ENCODE measurements at places on chromosomes 1 and 21.

GRCh38 chr1:107936498-107937481 is 28.2 kb downstream of the VAV3 start:
- no peak for DNase-seq

DNA sequence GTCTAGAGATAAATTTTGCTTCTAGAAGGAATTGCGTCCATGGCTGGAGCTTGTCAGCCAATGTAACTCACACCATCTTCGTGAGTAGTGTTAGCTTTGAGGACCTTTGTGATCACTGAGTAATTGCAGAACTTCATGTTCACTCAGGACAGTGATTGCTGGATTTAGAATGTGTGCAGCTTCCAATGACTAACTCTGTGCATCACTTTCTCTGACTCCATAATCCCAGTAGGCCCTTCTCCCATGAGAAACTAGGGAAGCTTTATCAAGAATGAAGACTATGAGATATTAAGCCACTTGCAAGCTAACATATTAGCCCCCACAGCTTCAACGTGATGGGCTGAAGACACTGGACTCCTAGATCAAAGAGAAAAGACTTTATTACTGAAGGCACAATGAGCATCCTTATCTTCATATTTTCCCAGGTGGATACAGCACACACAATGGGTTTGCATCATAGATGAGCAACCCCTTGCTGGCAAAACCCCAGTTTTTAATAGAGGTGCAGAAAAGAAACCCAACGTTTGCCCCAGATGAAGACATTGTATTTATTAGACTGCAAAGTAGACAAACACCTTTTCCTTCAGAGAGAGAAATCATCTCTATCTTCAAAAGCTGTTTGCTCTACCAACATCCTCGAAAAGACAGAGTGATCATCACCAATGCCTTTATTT is 561.0 kb downstream of the LTN1 start:
- no peak for DNase-seq

- DNase-seq = no peak
Observed at GRCh38 chr1:69824932-69825331, 257.2 kb downstream of the LRRC7 start.

DNA sequence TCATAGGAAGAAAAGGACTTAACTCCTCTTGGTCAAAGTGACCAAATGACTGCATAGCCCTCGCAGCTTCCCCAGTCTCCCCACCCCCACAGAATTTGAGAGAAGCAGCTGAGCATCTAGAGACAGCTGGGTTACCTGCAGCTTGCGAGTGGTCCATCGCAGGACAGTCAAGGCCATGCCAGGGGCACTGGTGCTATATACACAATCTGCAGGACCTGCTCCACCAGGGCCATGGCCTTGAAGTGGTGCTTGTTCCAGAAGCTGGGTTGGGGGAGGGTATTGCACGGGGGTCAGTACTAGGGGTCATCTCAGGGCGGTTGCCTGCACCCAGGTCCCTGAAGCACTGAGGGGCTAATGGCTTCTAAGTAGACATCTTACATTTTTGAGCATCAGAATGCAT is 10.4 kb downstream of the MRTO4 start:
- DNase-seq = no peak
